RWPE2 (cell line): ENCODE measurements at places on chromosomes 2 and 18.

DNA sequence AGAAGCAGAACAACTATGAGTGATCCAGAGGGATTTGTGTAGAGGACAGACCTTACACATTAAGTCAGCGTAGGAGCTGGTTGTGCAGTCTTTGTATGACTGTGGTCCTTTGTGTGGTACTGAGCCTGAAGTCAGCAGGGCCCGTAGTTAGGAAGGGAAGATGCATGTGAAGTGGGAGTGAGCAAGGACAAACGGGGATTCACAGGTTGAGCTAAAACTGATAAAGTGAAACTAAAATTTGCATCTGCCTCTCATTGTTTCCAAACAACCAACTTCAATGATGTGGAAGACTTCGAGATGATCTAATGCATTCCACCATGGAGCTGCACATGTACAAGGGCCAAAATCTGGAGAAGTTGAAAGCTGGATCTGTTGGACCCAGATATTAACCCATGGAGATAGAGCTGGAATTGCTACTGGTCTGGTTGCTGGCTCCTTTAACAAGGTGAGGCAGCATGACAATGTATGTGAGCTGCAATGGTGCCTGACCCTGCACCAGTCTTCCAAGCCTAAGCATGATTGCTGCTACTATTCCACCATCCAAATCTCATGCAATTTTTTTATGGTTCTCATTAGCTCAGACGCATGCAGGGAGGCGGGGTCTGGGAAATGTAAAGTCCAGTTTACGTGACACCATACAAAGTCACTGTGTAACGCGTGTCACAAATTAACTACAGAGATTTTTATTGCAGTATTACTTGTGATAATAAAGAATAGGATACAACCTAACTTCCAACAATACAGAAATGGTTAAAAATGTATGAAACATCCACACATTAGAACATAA lies 12.1 kb upstream of the CYBRD1 start:
- no peaks in the 10 kb centered on the region for H3K27me3 ChIP-seq
- no peaks in the 10 kb centered on the region for H3K4me1 ChIP-seq
- no peak for DNase-seq
- no peak overlapping the region for H3K27ac ChIP-seq

DNA sequence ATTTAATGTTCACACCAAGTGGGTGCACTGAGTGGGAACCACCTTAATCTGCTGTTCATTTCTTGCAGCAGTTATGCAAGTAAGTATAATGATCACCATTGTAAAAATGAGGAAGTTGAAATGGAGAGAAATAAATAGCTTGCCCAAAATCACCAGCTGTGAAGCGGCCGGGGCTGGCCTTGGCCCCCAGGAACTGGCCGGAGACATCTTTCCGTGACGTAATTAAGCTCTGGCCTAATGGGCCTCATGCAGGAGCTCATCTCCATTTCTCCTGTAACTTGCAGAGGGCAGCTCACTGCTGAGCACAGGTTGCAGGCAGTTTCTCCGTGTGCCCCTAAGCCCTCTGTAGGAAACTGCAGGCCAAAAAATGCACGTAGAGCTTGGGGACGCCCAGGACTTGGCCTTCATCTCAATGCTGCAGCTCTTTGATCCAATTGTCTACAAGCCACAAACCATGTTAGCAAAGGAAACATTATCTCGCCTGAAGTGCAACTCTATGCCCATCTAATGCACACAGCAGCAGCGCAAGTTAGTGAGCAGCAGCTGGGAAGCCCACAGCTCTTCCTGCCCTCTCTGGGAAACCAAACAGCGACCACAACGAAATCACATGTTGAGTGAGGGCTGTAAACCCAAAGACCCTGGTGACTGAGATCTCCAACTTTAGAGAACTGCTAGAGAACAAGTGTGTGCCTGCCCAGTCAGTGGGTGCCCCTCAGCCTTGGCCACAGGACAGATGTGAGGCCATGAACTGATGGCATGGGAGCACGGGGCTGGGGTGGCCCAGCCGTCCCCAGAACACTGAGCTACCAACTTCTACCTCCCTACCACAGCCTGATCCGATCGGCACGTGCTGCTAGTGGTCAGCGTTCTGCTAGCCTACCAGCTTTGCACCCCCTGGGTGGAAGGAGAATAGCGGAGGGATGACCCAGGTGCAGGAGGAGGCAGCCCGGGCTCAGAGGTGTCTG lies 28.8 kb downstream of the APCDD1 start:
- no peak for DNase-seq
- no peak overlapping the region for H3K27ac ChIP-seq
- H3K4me1 ChIP-seq = no peaks in the 10 kb centered on the region
- no peaks in the 10 kb centered on the region for H3K27me3 ChIP-seq
- no peaks in the 10 kb centered on the region for H3K36me3 ChIP-seq

GRCh38 chr18:50751947-50752346 lies 67.9 kb downstream of the MRO start:
- H3K36me3 ChIP-seq = no peaks in the 10 kb centered on the region
- no peak overlapping the region for H3K4me3 ChIP-seq
- H3K4me1 ChIP-seq = no peaks in the 10 kb centered on the region
- no peak overlapping the region for H3K27ac ChIP-seq
- DNase-seq = no peak
- peaks cover 7% of the 10 kb centered on the region for H3K27me3 ChIP-seq

GRCh38 chr2:200664770-200665494 lies 79.1 kb downstream of the AOX1 start:
- peaks cover 15% of the 10 kb centered on the region for H3K4me1 ChIP-seq
- no peak overlapping the region for H3K27ac ChIP-seq
- no peak for DNase-seq
- no peaks in the 10 kb centered on the region for H3K27me3 ChIP-seq

- H3K4me1 ChIP-seq = peaks cover 52% of the 10 kb centered on the region
- no peak overlapping the region for H3K4me3 ChIP-seq
- no peaks in the 10 kb centered on the region for H3K36me3 ChIP-seq
- no peaks in the 10 kb centered on the region for H3K27me3 ChIP-seq
Observed at GRCh38 chr2:101770726-101771125, 73.2 kb downstream of the MAP4K4 start.

GRCh38 chr2:13669607-13670006 lies 952.9 kb downstream of the TRIB2 start:
- no peaks in the 10 kb centered on the region for H3K4me1 ChIP-seq
- DNase-seq = no peak
- H3K4me3 ChIP-seq = no peak overlapping the region
- H3K27ac ChIP-seq = no peak overlapping the region

DNA sequence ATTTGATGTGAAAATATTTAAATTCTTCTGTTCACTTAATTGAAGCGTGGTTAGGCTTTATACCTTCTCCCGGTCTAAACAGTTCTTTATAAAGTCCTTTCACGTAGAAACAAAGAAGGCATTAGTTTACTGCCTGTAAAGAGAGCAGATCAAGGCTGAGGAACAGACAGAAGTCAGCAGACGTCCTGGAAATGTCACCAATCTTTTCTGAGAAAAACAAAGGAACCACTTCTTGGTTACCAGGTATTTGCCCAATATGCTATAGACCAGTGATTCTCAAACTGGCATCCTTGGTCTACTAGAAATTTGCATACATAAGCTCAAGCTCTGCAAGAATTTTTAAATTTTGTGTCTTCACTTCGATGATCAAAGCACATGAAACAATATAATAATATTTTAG lies 89.2 kb upstream of the STK17B start:
- H3K4me3 ChIP-seq = no peak overlapping the region
- peaks cover 23% of the 10 kb centered on the region for H3K4me1 ChIP-seq
- 0 out of 2 replicates have a peak, but pooled peaks cover 7% of the 10 kb centered on the region for H3K36me3 ChIP-seq
- H3K27me3 ChIP-seq = no peaks in the 10 kb centered on the region
- peak overlapping the region; percentile 51 for H3K27ac ChIP-seq
- no peak for DNase-seq

DNA sequence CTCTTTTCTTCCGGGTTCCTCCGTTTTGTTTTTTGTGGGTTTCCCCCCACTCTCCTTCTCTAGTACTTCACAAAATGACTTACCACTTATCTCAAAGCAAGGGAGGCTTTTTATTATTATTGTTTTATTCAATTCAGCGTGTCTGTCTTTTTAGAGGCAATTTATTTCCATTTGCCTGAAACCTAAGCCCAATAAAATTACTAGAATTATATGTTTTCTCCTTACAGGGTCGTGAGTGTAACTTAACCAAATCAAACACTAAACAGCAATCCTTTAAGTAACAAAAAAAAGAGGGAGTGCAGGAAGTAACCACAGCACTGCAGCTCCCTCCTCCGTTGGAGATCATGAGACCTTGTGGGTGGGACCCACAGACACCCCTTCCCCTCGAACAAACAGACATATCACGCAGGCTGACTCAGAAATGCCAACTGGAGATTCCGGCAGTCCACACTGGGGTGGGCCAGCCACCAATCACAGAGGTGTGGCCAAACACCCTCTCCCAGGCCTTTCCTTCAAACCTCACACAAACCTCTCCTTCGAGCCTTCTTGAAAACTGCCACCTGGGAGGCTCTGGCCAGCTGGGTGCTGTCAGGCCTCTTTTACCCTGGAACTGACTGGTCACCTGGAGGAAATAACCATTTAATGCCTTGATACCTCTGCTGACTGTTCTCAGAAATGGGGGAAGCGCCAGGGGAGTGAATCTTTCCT lies 207.1 kb upstream of the SMAD2 start:
- no peak overlapping the region for H3K4me3 ChIP-seq
- H3K36me3 ChIP-seq = no peaks in the 10 kb centered on the region
- H3K4me1 ChIP-seq = peaks cover 2% of the 10 kb centered on the region
- H3K27me3 ChIP-seq = peaks cover 36% of the 10 kb centered on the region
- DNase-seq = no peak
- no peak overlapping the region for H3K27ac ChIP-seq

DNA sequence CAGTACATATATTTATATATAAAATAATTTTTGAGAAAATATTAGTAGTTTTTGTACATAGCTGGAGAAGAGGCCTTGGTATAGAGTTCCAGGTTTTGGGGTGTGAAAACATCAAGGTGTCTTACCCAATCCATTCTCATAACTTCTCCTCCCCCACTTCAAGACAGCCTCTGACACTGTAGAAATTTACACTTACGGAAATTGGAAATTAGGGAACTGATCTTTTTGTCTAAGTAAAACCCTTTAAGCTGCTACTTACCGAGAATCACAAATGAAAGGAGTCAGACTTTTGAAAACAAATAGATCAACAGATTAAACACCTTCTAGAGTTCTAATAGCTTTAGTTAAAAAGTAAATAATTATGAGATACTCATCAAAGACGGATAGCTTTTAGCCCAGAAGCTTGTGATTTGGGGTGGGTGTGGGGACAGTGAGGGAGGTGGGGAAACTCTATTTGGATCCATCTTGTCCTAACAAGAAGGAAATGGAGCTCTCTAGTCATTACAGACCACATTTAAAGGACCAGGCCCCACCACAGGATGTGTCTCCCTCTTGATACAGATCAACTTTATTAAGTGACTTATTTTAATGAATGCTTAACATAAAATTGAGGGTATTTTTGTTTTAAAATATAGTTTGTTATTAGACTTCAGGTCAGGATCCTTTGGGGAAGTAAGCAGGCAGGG lies 11.1 kb upstream of the FBXO11 start:
- H3K4me1 ChIP-seq = no peaks in the 10 kb centered on the region
- no peak overlapping the region for H3K27ac ChIP-seq
- no peak for DNase-seq
- no peak overlapping the region for H3K4me3 ChIP-seq
- H3K36me3 ChIP-seq = no peaks in the 10 kb centered on the region

DNA sequence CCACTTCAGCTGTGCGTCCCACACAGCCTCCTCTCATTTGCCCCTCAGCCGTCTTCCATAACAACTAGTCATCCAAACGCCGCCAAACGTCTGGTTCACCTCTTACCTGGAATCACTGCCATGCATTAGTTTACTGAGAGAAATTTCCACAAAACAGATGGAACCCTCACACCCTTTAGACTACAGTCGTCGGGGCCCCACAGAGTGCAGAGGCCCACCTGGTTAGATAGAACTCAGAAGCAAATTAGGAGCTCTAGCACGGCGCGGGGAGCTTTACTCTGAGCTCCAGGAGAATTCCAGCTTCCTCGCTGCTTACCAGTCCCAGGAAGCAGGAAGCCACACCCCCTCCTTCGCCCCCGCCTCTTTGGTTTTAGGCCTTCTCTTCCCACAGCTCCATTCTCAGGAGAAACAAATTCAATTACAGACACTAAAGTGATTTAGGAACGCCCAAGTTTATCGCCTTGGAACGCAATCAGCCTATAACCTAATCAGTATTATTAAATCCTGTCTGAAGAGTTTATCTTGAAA lies 9.4 kb downstream of the RNU2-63P start:
- DNase-seq = no peak
- H3K4me1 ChIP-seq = no peaks in the 10 kb centered on the region
- no peaks in the 10 kb centered on the region for H3K27me3 ChIP-seq
- no peaks in the 10 kb centered on the region for H3K36me3 ChIP-seq

DNA sequence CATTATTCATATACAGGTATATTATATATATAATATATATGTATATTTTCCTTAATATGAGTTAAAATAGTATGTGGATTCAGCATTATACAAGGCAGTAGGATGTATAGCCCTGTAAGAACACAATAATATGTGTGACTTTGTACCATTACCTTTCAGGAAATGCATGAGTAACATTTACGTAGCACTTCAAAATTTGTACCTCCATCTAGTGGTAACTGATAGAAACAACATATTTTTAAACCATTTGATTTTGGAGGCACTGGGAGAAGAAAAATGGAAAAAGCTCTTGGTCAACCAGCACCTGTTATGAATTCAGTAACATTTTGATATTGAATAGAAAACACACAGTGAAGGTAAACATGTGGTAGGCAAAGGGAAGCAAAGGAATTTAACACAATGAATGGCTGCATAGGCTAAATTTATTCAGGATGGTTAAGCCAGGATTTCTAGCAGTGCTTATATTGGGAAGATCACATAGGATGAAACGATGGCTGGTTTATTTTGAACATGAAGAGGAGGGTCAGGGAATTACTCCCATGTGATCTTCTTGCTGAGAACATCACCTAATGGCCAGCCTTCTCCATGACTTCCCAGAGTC lies 565.5 kb downstream of the CCDC85A start:
- H3K27me3 ChIP-seq = peaks cover 4% of the 10 kb centered on the region
- H3K4me1 ChIP-seq = no peaks in the 10 kb centered on the region
- H3K36me3 ChIP-seq = no peaks in the 10 kb centered on the region

- H3K27ac ChIP-seq = no peak overlapping the region
- H3K4me1 ChIP-seq = no peaks in the 10 kb centered on the region
- DNase-seq = no peak
- no peaks in the 10 kb centered on the region for H3K27me3 ChIP-seq
Observed at GRCh38 chr18:63980027-63980426, 10.1 kb downstream of the SERPINB8 start.
